ENCODE measurements at places on chromosomes 4 and X.

DNA sequence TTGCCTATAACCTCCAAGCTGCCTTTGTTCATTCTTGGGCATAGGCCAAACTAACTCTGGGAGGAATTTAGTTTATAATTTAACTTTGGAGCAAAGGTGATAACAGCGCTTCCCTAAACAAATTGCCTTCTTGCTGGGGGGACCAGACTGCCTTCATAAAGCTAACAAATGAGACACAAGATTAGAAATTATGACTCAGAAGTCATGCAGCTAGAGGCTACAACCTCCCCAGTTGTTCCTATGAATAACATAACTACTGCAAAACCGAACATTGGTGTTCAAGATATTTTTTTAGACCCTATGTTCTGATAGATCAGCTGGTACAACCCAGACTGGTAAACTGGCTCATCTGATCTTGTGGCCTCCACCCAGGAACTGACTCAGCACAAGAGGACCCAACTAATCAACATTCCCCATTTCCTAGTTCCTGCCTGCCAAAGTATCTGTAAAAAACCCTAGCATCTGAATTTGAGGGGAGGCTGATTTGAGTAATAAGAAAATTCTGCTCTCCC lies 22.0 kb upstream of the TMPRSS11B start:
- no peak for DNase-seq

GRCh38 chrX:134460862-134461220 lies 876 bp downstream of the HPRT1 start:
- DNase-seq: peak; percentile 44

- DNase-seq: no peak
Observed at GRCh38 chrX:136627409-136627808, 20.5 kb upstream of the CD40LG start.

DNA sequence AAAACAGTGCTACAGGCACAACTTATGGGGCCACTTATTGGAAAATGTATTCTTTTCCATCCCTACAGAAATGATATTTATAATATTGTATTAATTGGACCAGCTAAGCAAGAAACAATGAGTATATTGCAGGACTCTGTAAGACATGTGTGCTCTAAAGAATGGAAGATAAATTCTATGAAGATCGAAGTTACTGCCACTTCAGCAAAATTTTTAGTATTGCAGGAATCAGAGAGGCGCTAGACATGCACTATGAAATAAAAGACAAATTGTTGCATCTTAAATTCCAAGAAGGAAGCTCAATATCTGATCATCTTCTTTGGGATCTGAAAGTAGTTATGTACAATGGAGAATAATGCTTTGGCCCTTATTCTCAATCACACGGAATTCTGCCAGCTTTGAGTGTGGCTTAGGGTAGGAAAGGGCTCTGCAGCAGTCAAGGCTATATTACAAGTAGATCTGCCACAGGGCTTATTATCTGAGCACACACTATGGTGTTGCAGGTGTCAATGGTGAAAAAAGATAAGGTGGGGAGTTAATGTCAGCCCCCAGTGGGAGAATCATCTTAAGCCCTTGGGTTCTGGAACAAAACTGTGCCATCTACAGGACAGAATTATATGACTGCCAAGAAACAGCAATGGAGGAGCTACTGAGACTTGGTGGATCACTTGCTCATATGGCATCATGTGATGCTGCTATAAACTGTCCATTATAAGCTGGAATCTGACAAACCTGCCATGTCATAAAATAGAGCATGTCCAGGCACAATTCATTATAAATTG lies 334.0 kb upstream of the NDST3 start:
- no peak for DNase-seq

GRCh38 chr4:12701384-12701783 lies 782.8 kb downstream of the RAB28 start:
- no peak for DNase-seq

GRCh38 chrX:1466232-1466661 lies 13.5 kb upstream of the ASMTL start:
- DNase-seq: no peak

DNA sequence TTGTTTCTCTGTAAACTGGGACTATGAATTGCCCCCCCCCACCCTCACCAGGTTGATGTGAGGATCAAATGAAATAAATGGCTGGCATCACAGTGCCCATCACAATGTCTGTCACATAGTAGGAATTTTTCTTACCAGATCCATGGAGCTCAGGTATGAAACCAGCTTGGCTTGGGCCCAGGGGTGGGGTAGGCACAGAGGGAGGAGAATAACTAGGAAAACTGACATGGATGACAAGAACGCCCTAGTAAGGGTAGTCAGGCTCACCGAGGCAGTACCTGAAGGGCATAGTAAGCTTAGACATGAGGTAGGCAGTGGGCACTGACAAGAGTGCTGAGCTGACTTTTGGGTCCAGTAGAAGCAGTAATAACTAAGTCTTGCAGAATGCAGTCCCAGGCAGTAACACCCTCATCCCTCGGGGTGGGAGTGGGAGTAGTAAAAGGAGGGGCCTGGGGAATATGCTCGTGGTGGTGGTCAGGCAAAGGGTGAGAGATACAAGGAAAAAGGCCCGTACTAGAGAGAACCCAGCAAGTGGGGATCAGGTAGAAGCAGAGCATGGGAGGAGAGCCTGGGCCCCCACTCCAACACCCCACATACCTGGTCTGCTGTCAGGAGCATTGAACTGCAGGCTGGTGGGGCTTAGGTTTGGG lies 155.9 kb upstream of the PJA1 start:
- DNase-seq: no peak

- DNase-seq: no peak
Observed at GRCh38 chr4:78069319-78069718, 12.2 kb downstream of the FRAS1 start.

DNA sequence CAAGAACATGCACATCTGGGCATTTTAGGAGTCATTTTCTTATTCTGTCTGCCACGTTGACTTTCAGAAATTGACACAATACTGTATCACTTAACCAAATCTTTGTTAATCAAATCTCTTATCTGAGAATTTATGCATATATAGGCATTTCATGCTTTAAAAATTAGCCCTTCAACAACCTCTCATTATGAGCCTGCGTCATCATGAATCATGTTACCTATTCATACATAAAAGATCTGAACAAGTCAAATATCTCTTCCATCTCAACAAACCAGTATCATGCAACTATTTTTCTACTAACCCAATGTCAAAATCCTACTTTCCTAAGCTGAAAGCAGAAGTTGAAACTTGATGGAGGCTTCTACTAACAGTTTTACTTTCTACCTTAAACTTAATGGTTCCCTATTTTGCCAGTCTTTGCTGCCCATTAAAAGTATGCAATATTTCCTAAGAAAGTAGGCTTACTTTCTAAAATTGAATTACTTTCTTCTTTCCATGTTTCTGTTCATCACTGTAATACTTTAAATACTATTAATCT lies 1.8 kb downstream of the ADAM29 start:
- no peak for DNase-seq

- DNase-seq: no peak
Observed at GRCh38 chrX:119410027-119410819, 11.1 kb downstream of the SLC25A43 start.

- DNase-seq: no peak
Observed at GRCh38 chr4:147334478-147334877, 146.4 kb upstream of the EDNRA start.

DNA sequence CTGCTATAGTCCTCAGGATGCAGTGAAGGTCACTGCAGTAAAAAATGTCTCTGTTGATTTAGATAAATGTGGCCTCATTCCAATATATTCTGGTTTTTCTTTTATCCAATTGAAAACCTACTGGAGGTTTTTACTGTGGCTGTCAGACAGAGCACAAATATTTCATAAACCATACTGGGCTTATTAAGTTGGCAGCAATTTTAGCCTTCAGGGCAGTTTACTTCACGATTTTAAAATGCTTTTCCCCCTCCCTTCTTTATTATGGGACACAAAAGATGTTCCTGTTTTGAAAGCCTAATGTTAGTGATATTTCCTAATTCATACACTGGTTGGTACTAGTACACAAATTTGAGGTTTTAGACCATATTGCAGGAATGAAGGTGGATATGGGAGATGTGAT lies 939.4 kb downstream of the C4orf33 start:
- no peak for DNase-seq

- no peak for DNase-seq
Observed at GRCh38 chr4:101791182-101791558, 640 bp downstream of the BANK1 start.

DNA sequence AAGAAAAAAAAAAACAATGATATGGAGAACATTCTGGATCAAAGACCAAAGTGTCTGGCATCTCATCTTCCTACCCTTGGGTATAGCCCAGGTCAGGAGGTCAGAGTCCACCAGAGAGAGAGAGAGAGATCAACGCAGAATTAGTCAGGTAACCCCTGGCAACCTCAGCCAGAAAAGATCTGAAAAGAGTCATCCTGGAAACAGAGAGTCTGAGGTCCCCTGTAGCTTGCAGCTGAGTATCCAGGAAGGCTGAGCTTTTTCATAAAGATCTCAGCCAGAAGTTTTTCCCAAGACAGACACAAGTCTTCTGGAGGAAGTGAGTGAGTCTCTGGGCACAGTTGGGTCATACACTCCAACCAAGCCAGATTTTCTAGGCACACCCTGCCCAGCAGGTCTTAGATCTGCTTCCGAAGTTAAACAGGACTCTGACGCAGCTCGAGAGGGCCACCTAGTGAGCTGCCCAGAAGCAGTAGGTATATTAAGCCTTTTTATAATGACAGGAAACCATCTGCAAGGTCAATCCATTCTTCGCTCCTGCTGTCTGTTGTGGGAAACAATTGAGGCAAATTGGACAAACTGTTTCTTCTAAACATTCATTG lies 35.7 kb downstream of the ACE2 start:
- DNase-seq: peak; percentile 66

DNA sequence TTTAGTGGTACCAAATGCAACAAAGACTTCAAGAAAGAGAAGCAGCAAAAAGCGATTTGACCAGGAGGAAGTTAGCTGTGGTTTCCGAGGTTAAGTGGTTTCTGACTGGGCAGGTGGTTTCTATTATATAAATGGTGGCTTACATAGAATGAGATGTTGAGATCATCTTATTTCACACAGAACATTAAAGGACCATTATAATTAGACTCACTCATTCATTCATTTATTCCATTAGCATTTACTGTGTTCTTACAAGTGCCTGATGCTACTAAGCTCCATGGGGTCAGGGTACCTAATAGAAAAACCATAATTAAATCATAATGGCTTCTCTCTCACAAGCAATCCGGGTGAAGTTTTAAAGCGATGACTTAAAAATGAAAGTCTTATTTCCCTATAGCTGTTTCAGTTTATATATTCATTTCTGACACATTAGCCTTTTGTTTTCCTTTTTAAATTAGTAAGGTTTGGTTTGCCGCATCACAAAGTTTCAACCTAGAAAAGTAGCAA lies 10.6 kb downstream of the TSPAN6 start:
- DNase-seq: no peak

GRCh38 chr4:79201971-79202370 lies 123.9 kb downstream of the NAA11 start:
- DNase-seq: no peak

DNA sequence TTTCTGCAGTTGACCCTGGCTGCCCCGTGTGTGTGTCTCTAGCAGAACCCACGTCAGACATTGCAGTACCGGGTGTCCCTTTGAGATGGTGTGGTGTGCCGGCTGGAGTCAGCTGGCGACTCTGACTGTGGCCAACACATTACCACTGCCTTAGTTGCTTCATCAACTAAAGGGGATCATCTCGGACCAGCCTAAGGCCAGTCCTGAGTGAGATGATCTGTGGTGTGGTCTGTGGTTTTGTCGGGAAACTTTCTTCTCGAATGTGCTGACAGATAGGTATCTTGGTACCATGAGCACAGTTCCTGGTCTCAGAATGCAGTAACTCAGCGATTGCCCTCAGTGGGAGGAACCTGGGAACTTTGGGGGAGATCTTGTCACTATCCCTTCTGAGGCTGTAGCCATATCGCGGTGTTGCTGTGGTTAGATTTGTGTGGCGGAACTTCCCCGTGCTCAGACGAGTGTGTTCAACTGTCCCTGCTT lies 15.8 kb downstream of the TBC1D14 start:
- DNase-seq: no peak

DNA sequence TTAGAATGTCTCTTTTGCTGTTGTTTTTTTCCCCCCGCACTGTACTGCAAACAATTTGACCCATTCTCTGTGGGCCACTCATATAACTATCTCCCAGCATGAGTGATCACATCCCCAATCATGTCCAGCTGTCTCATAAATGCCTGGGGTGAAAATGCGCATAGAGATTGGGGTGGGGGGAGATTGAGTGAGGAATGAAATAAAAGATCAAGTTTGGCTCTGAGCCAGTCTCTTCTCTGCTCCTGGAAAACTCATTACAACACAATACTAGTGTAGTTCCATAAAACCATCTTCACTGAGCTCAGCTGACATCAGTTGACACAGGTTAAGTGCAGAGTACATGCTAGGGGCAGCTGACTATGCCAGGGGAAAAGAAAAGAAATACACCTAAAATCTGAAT lies 96.9 kb downstream of the EGF start:
- DNase-seq: no peak

DNA sequence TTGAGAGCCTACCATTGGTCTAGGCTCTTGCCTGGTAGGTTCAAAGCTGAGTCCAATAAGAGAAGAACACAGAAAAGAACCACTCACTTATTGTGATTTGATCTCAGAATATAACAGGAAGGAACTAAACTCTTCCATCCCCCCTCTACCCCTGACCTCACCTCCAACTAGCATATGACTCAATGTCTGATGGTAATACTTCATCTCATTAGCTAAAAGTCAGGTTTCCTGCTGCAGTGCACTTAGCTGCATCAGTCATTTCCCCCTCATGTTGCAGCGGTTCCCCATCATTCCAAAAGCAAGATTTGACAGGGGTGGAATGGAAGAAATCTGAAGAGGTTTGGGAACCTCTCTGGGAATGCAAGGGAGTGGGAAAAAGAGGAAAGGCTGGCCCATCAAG lies 289.5 kb downstream of the SMARCA1 start:
- DNase-seq: no peak

DNA sequence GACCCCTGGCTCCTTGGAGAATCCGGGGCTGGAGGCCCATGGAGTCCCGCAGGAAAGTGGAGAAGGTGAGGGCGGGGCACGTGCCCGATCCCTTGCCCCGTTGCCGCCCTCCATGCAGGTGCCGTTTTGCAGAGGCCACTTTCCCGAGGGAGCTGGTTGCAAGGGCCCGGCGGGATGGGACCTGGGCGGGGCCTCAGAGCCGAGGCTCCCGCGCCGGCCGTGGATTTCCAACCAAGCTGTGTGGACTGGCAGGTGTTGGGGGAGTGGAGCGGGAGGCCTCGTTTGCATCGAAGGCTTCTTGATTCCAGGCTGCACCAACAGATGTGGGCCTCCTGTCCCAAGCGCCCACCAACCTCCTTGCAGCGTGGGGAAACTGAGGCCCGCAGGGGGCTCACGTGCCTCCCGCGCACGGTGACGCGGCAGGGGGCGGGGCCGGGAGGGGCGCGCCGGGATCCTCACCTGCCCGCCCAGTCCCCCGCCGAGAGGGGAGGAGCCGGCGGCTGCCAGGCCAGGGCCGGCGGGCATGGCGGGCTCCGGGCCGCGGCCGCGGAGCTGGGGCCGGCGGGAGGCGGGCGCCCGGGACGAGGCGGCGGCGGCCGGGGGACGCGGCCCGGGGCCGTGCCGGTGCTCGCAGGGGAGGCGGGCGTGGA lies 24.9 kb downstream of the SH3BP2 start:
- peak; percentile 34 for DNase-seq
